ENCODE measurements at places on chromosomes 12 and 14. TPM values are rescaled to one million over a fixed set of nuclear protein-coding genes. Genes with fewer than 3 reads are reported as not detected.

DNA sequence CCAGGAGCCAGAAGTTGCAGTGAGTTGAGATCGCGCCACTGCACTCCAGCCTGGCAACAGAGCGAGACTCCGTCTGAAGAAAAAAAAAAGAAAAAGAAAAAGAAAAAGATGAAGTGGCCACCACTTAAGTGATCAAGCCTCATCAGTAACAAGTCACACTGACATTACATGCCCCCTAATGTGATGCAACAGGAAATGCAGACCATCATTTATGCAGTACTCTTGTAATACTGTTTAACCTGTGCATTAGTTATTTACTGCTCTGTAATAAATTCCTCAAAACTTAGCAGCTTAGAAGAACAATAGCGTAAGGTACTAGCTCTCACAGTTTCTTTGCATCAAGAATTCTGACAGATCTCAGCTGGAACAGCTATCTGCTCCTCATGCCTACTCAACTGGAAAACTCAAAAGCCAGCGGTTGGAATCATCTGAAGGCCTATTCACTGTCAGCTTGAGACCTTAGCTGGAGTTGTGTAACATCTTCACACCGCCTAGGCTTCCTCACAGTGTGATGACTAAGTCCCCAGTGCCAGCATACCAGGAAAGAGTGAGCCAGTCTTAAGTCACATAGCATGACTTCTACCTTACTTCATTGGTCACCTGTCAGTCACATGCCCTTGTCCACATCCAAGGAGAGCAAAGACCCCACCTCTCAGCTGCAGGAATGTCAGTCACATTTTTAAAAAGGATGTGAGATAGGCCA, 31.5 kb downstream of the EPS8 start:
- no peaks in the 10 kb centered on the region for H3K36me3 ChIP-seq
- H3K4me3 ChIP-seq, result no peak overlapping the region
- H3K27ac ChIP-seq, result no peak overlapping the region
- DNase-seq, result no peak

DNA sequence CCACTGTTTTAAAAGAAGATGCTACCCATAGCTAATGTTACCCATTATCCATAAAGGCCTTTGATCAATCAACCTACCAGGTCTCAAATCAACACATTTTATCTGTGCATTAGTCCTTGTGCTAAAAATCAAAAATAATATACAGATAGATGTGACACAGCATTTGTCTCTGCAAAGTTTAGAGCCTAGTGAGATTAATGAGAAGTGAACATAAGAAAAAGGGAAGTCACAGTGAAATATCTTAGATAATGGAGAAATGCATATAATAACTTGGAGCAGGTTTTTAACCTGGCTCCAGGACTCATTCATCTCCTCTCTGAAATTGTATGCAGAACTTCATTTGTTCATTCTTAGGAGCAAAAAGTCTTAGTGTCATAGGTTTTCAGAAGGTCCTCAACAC, 7.2 kb downstream of the PDE3A start:
- no peaks in the 10 kb centered on the region for H3K36me3 ChIP-seq
- H3K4me1 ChIP-seq, result no peaks in the 10 kb centered on the region

DNA sequence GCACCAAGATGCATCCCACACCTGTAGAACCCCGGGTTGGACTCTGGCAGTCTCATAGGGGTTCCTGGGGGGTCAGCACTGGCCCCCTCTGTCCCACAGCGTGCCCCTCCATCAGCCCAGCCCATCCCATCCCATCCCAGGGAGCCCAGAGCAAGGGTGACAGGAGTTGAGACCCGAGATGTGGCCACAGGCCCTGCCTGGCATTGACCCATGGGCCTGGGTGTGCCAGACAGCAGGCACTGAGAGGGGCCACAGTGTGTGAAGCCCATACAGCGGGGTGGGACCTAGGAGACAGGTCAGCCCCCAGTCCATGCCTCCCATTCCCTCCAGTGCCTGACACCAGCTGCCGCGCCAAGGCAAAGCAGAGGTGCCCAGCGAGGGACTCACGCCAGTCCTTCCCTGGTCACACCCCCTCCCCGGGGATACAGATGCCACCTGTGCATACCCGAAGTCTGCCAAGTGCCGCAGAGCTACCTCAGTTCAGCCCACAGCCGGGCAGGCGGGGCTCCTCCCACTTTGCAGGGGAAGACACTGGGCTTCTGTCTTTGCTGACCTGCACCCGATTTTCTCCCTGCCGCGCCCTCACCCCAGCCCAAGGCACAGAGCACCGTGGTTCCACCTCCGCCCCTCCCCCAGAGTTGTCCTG, 50.4 kb downstream of the CYP46A1 start:
- H3K4me3 ChIP-seq, result no peak overlapping the region
- H3K36me3 ChIP-seq, result no peaks in the 10 kb centered on the region
- H3K27ac ChIP-seq, result no peak overlapping the region
- peaks cover 9% of the 10 kb centered on the region for H3K27me3 ChIP-seq
- peaks cover 1% of the 10 kb centered on the region for H3K4me1 ChIP-seq

ANO4 gene
- total RNA-seq, result 38.0 TPM

GRCh38 chr14:99753225-99754140, 39.7 kb upstream of the EML1 start:
- H3K27ac ChIP-seq, result no peak overlapping the region
- peaks cover 7% of the 10 kb centered on the region for H3K27me3 ChIP-seq
- H3K36me3 ChIP-seq, result no peaks in the 10 kb centered on the region
- H3K4me3 ChIP-seq, result no peak overlapping the region

GRCh38 chr12:132162508-132163031, 18.3 kb downstream of the NOC4L start:
- H3K4me3 ChIP-seq, result no peak overlapping the region
- H3K36me3 ChIP-seq, result no peaks in the 10 kb centered on the region
- H3K27me3 ChIP-seq, result peaks cover 2% of the 10 kb centered on the region
- DNase-seq, result peak; percentile 14

GRCh38 chr14:104064003-104064402, 21.5 kb upstream of the ASPG start:
- H3K27me3 ChIP-seq, result peaks cover 3% of the 10 kb centered on the region
- peaks cover 11% of the 10 kb centered on the region for H3K36me3 ChIP-seq
- H3K27ac ChIP-seq, result no peak overlapping the region
- H3K4me1 ChIP-seq, result no peaks in the 10 kb centered on the region
- no peak for DNase-seq

DNA sequence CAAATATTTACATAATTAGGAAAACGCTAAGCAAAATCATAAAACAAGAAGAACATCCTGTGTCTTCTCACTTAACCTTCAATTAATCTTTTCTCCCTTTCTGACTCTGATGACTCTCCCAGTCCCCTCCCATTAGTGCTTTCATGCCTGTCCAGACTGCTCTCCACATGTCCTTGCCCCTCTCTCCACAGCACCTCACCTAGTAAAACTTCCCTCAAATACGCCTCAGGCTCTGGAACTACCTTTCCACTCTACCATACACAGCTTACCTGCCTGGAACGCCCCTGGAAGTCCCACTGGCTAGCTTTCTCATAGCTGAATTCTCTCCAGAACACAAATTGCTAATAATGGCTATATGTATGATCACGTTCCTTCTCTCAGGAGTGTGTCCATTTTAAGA, 44.7 kb downstream of the SLC5A8 start:
- no peaks in the 10 kb centered on the region for H3K4me1 ChIP-seq
- H3K36me3 ChIP-seq, result no peaks in the 10 kb centered on the region
- no peak overlapping the region for H3K4me3 ChIP-seq
- H3K27ac ChIP-seq, result peak overlapping the region; percentile 20

- peaks cover 7% of the 10 kb centered on the region for H3K27me3 ChIP-seq
- H3K4me3 ChIP-seq, result no peak overlapping the region
- H3K36me3 ChIP-seq, result no peaks in the 10 kb centered on the region
- peak; percentile 75 for DNase-seq
- peak overlapping the region; percentile 82 for H3K27ac ChIP-seq
Observed at GRCh38 chr14:104291123-104292000, 153.0 kb downstream of the KIF26A start.

All from glutamatergic neuron (in vitro differentiated cells).